Right lobe of liver (tissue), 6 donors: ENCODE measurements at places on chromosomes 3 and 15. TPM values are rescaled to one million over a fixed set of nuclear protein-coding genes. Genes with fewer than 3 reads are reported as not detected.

Gene C3orf49
- total RNA-seq, result not detected

DNA sequence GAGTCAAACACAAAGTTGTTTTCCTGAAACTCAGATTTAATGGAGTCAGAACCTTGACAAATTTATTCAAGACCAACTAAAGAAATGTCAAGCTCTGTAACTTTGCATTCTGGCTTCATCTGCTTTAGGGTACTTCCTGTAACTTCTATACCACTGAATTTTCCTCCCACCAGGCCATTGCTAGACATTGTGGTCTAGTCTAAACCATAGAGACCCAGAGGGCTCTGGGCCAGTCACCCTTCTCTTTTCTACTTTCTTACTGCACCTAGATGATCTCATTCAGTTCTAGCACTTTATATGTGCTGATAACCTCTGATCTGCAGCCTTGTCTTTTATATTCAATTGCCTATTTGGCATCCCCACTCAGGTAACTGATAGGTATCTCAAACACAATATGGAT lies 2.8 kb upstream of the OR5K1 start:
- no peak for DNase-seq

Gene LSAMP
- total RNA-seq, result 0.22 TPM

DNA sequence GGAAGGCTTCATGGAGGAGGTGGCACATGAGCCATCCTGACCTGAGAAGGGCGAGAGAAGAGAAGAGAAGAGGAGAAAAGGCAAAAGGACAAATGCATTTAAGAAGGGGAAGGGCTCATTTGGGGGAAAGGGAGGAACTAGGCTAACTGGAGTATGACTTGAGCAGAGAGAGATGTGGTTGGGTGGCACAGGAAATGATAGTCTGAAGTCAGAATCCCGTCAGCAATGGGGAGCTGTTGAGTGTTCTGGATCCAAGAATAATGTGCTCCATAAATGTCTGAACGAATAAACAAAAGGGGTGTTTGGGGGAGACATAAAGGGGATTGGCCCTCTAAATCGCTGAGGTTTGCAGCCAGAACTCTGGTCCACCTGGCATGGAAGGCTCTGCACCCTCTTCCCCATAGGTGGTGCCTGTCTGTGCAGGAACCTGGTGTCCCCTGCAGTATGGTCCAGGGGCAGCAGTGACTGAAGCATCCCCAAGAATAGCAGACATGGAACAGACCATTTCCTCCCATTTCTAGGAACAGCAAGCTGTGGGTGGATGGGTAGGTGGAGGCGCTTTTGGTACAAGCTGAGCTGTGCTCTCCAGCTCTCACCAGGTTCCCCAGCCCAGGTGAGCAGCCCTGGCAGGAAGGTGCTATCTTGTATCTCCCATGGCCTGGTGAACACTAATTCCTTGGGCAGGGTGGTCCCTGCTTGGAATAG lies 15.2 kb downstream of the CORO2B start:
- DNase-seq, result peak; percentile 12

DNA sequence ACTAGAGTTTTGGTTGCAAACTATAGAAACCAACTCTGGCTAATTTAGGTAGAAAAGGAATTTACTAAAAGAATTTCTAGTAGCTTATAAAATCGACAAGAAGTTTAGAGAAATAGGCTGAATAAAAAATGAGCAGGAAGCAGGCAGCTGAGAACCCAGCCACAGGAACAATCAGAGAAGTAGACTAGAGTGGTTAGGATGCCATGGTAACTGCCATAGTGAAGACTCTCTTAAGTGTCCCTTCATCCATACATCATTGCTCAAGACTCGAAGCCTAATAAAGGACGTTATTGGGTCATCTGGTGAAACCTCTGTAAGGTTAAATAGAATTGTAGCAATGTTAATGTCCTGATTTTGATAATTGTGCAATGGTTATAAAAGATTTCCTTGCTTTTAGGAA lies 13.8 kb downstream of the AVEN start:
- DNase-seq, result no peak

Gene SMCO1
- not detected for total RNA-seq

DNA sequence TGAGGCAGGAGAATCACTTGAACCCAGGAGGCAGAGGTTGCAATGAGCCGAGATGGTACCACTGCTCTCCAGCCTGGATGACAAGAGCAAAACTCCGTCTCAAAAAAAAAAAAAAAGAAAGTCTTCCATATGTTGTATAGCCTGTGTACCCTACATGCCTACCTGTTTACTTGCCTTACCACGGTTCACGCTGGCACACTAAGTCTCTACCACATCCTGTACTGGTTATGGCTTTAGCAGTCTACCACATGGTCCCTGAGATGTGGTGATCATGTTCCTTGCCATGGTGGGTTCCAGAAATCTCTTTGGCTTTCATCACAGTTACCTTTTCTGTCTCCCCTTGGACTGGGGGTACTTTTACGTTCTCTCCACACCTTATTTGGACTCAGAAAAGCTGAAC lies 63.8 kb upstream of the TBC1D5 start:
- DNase-seq, result no peak

- DNase-seq, result no peak
These were observed 50.7 kb downstream of the ADCY5 start for GRCh38 chr3:123397921-123398785.

DNA sequence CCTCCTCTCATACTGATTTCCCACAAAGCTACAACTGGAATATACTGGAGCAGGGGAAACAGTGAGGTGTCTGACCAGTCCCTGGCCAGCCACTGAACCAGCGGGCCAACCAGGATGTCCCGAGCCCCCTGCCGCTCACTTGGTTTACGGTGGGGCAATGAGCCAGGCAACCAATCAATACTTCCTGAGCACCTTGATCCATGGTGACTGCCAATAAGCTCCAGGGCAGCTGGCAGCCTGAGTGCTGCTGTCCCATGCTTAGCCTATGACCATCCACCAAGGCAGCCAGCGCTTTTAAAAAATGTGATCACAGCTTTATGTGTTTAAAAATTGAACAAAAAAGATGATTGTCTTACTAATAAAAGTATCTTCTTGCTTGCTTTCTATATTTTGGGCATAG lies 4.2 kb downstream of the SCN10A start:
- peak; percentile 54 for DNase-seq

DNA sequence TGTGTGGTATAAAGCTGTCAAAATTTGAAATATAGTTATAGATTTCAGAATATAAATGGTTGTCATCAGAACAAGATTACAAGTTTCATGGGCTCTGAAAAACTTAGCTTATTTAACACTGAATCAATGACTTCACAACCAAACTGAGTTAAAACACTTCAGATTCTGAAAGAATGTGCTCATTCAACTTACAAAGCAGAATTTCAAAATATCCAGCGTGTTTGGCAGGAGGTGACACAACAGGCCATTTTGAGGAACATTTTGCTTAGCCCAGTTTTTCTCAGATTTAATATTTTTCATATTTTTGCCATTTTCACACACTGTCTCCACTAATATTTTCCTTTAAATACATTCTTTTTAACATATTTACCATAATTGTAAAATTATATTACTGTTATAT lies 781.1 kb downstream of the TUSC7 start:
- DNase-seq, result no peak

- DNase-seq, result peak; percentile 93
These were observed at the start of gene TKT for GRCh38 chr3:53255775-53256703. Gene TKT (minus strand): TSS chr3:53256022. CDS start chr3:53255942, 80 bp downstream.

DNA sequence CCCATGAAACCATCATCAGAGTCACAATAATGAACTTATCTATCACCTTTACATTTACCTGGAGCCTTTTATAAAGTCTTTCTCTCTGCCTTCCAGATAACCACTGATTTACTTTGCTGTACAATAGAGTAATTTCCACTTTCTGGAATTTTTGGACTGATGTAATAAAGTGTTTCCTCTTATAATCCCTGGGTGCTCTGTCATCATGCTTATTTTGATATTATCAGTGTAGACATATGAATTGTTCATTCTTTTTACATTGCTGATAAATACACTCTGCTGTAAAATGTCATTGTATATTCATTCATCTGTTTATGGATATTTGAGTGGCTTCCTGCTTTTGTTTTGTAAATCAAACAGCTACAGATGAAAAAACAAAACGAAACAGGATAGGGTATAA lies 27.0 kb upstream of the IREB2 start:
- DNase-seq, result no peak

DNA sequence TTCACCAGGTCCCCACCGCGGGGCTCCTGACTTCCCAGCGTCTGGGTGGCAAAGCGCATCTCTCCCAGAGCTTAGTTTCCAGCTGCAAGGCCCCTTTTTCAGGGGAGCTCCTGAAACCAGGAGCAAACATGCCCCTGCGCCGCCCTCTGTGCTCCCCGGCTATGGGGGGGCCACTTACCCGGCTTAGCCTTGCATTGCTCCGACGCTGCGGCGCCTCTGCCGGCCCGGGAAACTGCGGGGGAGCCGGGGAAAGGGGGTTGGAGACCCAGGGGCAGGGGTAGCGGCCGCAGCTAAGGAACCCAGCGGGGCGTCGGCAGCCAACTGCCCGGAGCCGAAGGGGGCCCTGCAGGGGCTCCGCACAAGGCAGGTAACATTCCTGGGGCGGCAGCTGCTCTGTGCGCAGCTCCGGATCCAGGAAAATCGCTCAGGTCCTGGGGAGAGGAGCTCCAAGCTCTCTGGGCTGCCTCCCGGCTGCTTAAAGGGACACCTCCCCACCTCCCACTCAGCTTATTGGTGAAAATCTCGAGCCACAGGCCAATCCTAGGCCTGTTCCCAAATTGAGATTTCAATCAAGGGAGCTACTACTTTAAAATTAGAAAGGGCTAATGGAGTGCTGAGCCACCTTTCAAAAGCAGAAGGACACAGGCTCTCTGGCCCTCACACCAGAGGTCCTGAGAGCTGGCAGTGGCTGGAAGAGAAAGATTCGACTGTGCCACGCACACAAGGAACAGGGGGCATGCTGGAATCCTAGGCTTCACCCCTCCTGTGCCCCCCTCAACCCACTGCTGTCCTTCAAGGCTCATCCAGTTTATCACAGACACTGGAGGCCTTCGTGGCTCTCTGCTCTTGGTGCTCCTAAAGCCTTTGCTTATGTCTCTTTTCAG lies 42.7 kb upstream of the PRICKLE2 start:
- peak; percentile 65 for DNase-seq

DNA sequence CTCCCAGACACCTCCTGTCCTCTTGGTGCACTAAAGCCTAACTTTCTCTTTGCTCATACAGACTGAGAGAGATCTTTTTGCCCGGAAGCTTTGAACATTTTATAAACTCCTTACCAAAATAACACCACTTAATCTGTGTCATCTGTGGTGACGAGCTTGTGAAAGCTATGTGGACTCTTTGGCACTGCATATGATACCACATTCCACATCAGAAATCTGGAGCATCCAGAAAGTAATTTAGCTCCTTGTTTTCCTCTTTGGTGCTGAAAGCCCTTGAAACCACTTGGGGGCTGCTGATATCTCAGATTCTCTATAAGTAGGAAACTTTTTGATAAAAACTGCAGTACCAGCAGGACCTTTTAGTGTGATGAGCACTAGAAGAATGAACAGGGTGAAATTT lies 128.3 kb downstream of the ALCAM start:
- no peak for DNase-seq

Gene CD200
- total RNA-seq, result 0.25 TPM

- DNase-seq, result no peak
These were observed 349 bp downstream of the PLXNA1 start for GRCh38 chr3:126983276-126983652.

Gene CRYGS
- 2.0 TPM for total RNA-seq

DNA sequence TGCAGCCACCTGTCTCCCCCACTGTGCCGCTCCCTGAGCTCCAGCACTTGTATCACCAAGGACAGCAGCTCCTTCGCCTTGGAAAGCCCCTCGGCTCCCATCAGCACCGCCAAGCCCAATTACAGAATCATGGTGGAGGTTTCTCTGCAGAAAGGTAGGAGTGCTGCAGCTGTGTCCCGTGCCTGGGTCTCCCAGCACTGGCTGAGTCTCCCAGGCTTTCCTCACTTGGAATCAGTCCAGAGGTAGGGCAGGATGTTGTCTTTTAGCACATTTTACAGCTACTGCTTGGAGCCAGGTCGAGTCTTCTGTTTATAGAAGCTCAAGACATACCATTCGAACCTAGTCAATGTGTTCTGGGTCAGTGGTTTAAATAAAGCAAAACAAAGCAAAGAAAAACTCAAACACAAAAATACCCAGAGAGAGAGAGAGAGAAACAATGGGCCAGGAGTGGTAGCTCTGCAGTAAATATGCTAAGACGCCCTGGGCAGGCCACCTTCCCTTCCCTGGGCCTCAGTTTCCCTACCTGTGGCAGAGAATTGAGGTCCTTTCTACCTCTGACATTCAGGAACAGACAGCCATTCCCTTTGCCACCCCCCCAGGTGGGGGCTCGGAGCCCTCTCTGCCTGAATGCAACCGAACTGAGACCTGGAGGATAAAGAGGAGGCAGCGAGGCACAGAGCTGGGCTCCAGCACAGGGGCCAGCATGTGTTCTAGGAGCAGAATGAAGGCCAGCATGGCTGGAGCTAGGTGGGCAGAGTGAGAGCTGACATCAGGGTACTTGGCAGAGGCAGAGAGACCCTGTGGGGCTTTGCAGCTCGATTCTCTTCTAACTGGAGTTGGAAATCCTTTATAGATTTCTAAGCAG lies 44.1 kb downstream of the STARD5 start:
- DNase-seq, result peak; percentile 4

DNA sequence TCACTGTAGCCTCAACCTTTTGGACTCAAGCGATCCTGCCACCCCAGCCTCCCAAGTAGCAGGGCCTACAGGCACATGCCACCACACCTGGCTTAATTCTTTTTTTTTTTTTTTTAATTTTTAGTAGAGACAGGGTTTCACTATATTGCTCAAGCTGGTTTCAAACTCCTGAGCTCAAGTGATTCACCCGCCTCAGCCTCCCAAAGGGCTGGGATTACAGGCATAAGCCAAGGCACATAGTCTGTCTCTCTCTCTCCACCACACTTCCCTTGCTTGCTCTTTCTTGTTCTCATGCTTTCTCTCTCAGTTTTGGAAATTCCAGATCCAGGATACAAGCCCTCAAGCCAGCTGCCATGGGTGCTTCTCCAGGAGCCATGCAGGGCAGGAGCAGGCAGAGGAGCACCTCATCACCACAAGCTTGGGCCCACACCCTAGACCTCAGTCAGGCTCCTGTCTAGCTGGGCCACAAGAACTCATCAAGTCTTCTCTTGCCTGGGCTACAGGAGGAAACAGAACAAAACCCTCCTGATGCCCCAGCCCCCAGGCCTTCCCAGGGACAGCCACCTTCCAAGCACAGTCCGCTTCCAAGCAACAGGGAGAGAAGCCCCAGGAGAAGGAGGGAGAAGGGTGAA lies 145.3 kb upstream of the LPP start:
- DNase-seq, result no peak

Gene TMEM207
- not detected for total RNA-seq

DNA sequence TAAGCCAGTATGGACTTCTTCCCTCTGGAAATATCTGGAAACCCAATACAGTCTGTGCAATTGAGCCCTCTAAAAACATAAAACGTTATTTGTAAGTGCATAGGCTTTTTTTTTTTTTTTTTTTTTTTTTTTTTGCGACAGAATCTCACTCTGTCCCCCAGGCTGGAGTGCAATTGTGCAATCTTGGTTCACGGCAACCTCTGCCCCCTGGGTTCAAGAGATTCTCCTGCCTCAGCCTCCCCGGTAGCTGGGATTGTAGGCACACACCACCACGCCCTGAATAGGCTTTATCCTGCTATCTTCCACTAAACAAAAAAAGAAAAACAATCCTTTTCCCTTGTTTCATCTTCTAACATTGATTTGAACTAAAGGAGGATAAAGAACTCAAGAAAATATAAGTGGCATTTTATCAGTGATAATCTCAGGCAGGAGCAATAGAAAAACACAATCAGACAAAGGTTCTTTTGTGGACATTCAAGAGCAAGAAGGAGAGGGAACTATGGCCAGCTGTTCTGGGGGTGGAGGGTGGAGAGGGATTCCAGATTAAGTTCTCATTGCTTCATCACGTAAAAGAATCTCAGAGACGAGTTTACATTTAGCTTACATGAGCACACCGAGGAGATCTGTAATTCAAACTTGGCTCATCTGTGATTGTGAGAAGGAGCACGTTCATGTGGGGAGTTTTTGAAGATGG lies 68.6 kb downstream of the ITGB5 start:
- DNase-seq, result no peak
